ENCODE measurements at places on chromosomes 2 and 18.

GRCh38 chr2:188894979-188895378, 79.2 kb upstream of the COL3A1 start:
- no peak for DNase-seq

DNA sequence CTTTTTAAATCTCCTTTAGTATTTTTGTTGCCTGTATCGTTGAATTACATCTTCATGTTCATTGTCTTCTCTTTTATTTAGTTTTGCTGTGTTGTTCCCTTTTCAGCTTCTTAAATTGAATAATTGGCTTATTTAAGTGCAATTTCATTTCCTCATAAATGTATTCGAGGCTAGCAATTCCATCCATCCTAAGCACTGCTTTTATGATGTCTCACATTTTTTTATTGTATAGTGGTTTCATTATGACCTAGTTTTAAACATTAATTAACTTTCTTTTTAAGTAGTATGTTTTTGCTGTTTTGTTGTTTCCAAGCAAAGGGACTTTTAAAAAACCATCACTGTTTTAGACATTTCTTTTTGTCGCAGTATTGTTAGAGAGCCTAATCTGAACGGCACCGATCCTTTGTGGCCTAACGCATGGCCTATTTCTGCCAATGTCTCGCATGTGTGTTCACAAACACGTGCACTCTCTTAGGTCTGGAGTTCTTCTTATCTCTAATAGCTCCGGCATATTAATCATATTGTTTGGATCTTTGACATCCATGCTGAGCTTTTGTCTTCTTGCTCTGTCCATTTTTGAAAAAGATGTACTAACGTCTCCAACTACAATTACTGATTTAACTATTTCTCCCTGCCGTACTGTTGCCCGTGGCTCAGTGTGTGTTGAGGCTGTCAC, 59.6 kb upstream of the ZNF516 start:
- DNase-seq: no peak

GRCh38 chr2:191604154-191604553, 73.8 kb upstream of the NABP1 start:
- no peak for DNase-seq

DNA sequence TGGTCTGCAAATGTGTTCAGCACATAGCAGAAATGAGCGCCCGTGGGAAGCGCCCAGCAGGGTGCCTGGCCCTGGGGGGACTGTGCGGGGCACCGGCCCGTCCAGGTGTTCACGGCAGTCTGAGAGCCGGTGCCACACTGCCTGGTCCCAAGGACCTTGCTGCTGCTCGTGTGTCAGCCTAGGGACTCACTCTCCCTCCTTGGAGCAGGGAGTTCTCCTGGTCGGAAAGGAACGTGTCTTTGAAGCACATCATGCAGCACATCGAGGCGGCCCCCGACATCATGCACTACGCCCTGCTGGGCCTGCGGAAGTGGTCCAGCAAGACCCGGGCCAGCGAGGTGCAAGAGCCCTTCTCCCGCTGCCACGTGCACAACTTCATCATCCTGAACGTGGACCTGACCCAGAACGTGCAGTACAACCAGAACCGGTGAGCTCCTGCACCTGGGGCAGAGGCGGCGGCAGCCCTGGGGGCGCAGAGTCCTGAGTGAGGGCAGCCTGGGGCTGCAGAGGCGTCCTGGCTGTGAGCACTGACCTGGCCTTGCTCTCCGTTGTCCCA, 36.0 kb downstream of the NTSR2 start:
- DNase-seq: no peak

- DNase-seq: no peak
These were observed 147.3 kb downstream of the RDH14 start for GRCh38 chr2:18412980-18413675.

DNA sequence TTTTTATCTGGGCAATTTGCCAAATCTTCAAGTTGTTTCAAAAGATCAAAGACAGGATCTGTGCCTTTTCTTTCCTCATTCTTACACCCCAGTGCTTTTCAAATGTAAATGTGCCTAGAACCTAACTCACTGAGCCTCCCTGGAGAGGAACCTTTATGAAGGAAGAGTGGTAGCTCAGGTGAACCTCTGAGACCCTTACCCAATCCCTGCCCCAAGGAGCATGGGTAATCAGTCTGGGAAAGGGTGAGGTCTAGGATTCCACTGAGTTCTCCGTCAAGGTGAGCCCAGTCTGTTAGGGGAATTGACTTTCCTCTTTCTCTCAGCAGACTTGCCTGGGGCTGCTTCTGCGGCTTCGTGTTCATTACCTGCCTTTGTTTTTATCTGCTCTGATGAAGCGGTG, 88.1 kb upstream of the MAP4K4 start:
- no peak for DNase-seq

DNA sequence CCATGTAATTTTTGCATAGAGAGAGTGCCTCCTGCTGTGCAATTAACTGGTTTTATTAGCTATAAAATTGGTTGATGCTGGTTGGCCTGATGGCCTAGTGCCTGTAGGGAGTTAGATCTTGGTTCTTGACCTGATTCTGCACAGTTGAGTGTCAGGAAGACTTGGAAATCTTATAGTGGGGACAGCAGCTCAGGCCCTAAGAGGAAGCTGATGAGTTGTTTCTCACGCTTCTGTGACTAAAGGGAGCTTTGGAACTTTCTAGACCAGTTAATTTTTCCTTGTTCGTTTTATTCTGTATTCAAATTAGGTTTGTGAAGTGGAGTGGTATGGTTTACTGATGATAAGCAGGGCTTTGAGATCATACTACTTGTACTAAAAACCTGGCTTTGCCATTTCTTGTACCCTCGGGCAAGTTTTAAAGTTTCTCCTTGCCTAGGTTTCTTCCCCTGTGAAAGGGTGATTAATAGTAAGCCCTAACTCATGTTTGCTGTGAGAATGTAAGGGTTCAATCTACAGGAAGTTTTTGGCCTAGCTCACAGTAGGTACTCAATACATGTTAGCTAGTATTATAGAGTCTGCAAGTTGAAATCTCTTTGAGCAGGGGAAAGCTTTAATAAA, 82.1 kb downstream of the MAP3K20 start:
- no peak for DNase-seq

DNA sequence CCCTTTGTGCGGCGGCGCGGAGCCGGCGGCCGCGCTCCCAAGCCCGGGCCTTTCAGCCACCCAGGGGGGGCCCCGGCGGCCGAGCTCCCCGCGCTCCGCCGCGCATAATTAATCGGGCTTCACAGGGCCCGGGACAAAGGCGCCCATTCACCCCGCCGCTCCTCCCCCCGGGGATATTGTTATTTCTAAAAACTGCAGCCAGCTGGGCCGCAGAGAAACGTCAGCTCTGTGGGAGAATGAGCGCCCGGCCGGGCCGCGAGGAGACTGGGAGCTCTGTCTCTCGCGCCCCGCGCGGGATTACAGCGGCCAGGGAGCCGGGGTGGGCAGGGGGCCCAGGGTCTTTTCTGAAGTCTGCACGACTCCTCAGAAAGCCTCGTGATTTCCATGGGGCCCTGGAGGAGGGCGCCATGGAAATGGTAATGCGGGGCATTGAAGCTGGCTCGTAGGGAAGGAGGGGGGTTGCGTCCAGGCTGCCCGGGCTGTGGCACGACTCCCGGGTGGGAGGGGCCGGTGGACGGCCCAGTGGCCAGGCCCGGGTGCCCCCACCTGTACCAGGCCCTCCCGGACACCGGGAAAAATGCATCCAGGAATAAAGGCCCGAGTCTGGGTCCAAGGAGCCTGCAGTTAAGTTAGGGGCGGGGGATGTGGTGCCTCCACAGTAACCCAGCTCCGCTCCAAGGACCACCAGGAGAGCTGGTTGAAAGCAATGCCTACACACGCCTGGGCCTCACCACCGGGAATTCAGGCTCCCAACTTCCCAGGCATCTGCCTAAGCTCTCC, 125.3 kb downstream of the ZFP36L2 start:
- DNase-seq: peak; percentile 62

- DNase-seq: no peak
These were observed 90.1 kb upstream of the LRP1B start for GRCh38 chr2:142220901-142221300.

GRCh38 chr2:110678457-110679336, 834 bp upstream of the BUB1 start:
- no peak for DNase-seq

DNA sequence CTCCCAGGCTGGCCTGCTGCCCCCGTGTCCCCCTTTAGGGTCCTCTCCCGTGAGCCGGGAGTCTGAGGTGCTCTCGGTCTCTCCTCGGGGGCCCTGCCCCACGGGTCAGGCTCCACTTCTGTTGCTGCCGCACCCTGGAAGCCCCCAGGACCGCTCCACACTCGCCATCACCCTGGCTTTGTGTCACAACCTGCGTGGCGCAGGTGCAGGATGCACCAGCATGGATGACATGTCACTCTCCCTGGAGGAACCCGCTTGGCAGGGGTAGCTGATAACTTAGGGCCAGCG, 10.8 kb upstream of the ARHGEF4 start:
- no peak for DNase-seq

GRCh38 chr2:27712522-27712921, 48.8 kb downstream of the SLC4A1AP start:
- no peak for DNase-seq

DNA sequence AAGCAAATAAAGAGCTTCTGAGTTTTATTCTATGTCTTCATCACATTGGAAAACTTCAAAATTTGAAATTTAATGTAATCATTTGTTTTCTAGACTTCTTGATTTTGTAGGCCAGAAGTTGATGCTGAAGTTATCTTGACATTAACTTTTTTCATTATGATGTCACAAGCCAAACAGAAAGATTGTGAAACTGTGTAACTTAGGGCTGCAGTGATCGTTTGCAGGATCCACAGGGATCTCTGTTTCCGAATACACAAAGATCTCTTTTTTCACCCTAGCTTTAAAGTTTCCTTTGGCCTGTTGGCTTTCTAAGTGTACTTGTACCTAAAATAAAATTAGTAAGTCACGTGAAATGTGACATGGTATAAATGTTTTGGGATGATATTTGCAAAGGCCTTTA, 594.9 kb upstream of the CDH2 start:
- no peak for DNase-seq

DNA sequence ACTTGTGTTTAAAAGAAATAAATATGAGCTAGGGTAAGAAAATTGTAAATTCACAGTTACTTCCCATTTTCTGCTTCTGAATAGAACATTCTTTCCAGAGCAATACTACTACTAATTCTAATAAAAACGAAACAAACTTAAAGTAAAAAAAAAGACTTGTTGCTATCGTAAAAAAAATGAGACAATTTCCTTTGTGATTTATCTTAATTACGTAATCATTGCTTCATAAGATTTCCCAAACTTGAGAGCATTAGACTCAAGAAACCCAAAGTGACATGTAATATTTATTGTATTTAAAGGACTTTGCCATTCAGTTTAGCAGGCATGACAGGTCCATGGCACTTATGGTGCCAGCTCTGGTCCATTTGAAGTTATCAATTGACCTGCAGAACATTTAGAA, 153.8 kb downstream of the AQP4 start:
- no peak for DNase-seq

DNA sequence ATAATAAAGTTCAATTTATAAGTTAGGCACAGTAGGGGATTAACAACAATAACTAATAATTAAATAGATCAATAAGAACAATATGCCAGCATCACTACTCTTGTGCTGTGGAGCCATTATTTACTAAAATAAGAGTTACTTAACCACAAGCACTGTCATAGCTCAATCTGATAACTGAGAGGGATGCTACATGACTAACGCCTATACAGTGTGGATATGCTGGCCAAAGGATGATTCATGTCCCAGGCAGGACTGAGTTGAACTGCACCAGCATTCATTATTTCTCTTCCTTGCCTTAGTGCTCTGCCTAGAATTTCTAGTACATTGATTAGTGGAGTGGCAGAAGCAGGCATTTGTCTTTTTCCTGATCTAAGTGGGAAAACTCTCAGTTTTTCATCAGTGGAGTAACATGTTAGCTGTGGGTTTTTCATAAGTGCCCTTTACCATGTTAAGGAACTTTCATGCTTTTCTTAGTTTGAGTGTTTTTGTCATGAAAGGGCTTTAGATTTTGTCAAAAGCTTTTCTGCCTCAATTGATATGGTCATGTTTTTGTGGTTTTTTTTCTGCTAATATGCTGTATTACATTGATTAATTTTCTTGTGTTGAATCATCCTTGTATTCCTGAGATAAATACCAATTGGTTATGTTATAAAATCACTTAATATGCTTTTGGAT, 21.7 kb downstream of the KIAA1328 start:
- DNase-seq: no peak

DNA sequence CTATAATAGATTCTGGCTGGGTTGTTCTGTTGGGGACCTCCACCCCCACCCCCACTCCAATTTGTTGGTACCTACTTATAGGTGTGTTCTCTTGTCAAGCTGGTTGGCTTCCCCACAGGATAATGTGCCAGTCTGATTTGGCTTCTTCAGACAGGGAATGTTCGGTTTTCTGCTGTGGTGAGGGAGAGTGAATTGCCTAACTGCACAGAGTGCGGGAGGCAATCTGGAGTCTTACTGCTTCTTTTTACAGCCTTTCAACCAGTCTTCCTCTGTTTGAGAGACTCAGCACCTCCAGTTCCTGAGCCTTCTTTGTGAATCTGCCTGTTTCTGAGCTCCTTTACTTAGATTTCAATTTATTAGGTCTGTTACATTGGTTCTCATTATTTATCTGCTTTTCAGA, 27.4 kb upstream of the SNORC start:
- no peak for DNase-seq

GRCh38 chr18:28466204-28466603, 289.3 kb upstream of the CDH2 start:
- no peak for DNase-seq

- DNase-seq: peak; percentile 35
These were observed 26.2 kb downstream of the ATAD2B start for GRCh38 chr2:23900541-23901322.

DNA sequence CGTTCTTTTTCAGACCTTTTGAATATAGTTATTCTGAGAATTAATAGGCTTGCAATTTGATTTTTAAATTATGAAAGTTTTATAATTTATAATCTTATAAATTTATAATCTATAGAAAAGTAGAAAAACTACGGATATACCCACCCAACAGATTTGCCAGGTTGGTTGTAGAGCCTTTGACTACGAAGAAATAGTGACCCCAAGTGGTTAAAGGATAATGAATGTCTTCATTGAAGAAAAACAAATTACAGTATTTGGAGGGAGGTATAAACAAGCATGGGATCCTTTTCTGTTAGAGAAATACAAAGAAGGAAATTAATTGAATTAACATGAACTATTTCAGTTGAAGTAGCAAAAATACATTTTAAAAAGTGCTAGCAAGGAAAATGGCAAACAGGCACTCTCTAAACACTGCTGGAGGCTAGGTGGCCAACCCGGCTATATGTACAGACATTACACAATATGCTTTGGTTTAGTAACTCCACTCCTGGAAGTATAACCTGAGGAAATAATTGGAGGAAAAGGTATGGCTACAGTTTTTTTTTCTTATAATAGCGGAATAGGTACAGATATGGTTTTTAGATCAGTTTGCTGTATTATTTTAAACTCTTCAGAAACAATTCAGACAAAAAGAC, 110.9 kb downstream of the MIB1 start:
- no peak for DNase-seq

DNA sequence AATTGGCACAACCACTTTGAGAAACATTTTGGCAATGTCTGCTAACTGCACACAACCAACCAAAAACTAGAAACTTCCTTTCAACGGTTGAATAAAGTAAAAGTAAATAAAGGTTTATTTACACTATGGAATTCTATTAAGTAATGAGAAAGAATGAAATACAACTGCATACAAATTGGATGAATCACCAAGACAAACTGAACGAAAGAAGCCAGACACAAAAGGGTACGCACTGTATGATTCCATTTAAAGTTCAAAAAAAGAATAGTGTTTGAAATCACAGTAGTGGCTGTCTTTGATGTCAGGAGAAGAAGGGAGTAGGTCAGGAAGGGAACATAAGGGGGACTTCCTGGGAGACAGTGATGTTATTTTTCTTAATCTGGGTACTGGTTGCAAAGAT, 46.5 kb upstream of the SULT1C3 start:
- DNase-seq: no peak

- no peak for DNase-seq
These were observed 196.3 kb downstream of the CTIF start for GRCh38 chr18:48735080-48735676.
